ENCODE measurements at places on chromosomes 16 and 17. TPM values are rescaled to one million over a fixed set of nuclear protein-coding genes. Genes with fewer than 3 reads are reported as not detected.

The TNK1 gene
- total RNA-seq: 1.1 TPM

The PRRT2 gene
- total RNA-seq: 0.91 TPM

The KRTAP3-2 gene
- not detected for total RNA-seq

The CLDN7 gene
- 0.49 TPM for total RNA-seq

The KRTAP3-1 gene
- total RNA-seq: not detected

The CCDC40 gene
- not detected for total RNA-seq

The ASPSCR1 gene
- total RNA-seq: 34.4 TPM

The KCNG4 gene
- not detected for total RNA-seq

The RAD51C gene
- 77.4 TPM for total RNA-seq

The MFSD6L gene
- 0.39 TPM for total RNA-seq

The DECR2 gene
- 7.9 TPM for total RNA-seq

The MVD gene
- 87.5 TPM for total RNA-seq

The NPEPPS gene
- 107 TPM for total RNA-seq

The KRTAP2-3 gene
- total RNA-seq: not detected

The KIFC3 gene
- not detected for total RNA-seq
